Esophagus mucosa (tissue), 1 donor: ENCODE measurements at places on chromosomes 1 and 21. TPM values are rescaled to one million over a fixed set of nuclear protein-coding genes. Genes with fewer than 3 reads are reported as not detected.

Gene STUM
- total RNA-seq: 0.24 TPM

Gene CYP4Z1
- 0.72 TPM for total RNA-seq

Gene RNASEL
- total RNA-seq: 6.1 TPM

Gene FCAMR
- total RNA-seq: 0.08 TPM

Gene PLEKHA6
- 11.1 TPM for total RNA-seq

Gene IGSF5
- total RNA-seq: not detected

Gene TMEM50B
- total RNA-seq: 15.1 TPM

Gene SLC30A2
- total RNA-seq: not detected

Gene TEKT2
- total RNA-seq: not detected

Gene FAM78B
- 0.88 TPM for total RNA-seq

Gene AIM2
- 0.52 TPM for total RNA-seq

Gene GDAP2
- total RNA-seq: 17.4 TPM

Gene TAS1R1
- total RNA-seq: not detected

Gene FAM20B
- 18.2 TPM for total RNA-seq

Gene PCP4
- total RNA-seq: 1.3 TPM

Gene ZNF593OS
- 0.16 TPM for total RNA-seq

Gene LYPLAL1
- 26.7 TPM for total RNA-seq

Gene KRTAP11-1
- total RNA-seq: not detected

Gene RCC1
- 33.3 TPM for total RNA-seq

Gene HAPLN2
- not detected for total RNA-seq

Gene PPP1R15B
- total RNA-seq: 27.5 TPM

Gene LCE2B
- total RNA-seq: not detected

Gene LEPR
- total RNA-seq: 2.4 TPM

Gene IL10
- 0.84 TPM for total RNA-seq

Gene TMPRSS3
- total RNA-seq: 0.32 TPM

Gene OR2T1
- not detected for total RNA-seq

Gene KIAA0040
- 6.3 TPM for total RNA-seq

Gene GOLT1A
- total RNA-seq: not detected

Gene KRTAP19-1
- total RNA-seq: not detected

Gene APCS
- total RNA-seq: not detected
